ENCODE measurements at places on chromosomes 4 and X. TPM values are rescaled to one million over a fixed set of nuclear protein-coding genes. Genes with fewer than 3 reads are reported as not detected.

DNA sequence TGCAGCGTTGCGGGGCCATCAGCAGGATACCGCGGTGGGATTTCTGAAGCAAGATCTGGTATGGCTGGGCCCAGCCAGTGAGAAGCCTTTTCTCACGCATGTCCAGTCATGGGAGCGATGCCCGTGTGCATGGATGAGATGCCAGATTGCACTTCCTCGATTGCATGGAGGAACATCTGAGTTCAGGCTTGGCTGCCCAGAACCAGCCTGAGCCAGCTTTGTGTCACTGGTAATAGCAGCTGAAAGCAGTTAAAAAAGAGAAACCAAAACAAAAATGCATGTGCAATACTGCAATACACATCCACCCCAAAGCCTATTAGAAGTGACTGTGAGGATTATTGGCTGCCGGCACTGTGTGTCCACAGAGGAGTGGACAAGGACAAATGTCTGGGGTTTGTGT, 59.3 kb downstream of the PSAPL1 start:
- H3K4me3 ChIP-seq: no peak overlapping the region
- no peaks in the 10 kb centered on the region for H3K4me1 ChIP-seq
- no peak overlapping the region for H3K27ac ChIP-seq
- DNase-seq: no peak
- H3K27me3 ChIP-seq: peaks cover 4% of the 10 kb centered on the region

- H3K4me1 ChIP-seq: no peaks in the 10 kb centered on the region
- H3K27ac ChIP-seq: no peak overlapping the region
- no peaks in the 10 kb centered on the region for H3K36me3 ChIP-seq
- no peak for DNase-seq
These were observed 57.6 kb upstream of the LGI2 start for GRCh38 chr4:25088093-25088952.

- H3K4me3 ChIP-seq: no peak overlapping the region
- H3K36me3 ChIP-seq: no peaks in the 10 kb centered on the region
These were observed 46.3 kb downstream of the SPANXD start for GRCh38 chrX:141652286-141652685.

DUSP9 gene
- total RNA-seq: 0.15 TPM

MAGEC3 gene
- not detected for total RNA-seq

All from CD8-positive, alpha-beta memory T cell (primary cell).